ENCODE measurements at places on chromosomes 3 and 15.

DNA sequence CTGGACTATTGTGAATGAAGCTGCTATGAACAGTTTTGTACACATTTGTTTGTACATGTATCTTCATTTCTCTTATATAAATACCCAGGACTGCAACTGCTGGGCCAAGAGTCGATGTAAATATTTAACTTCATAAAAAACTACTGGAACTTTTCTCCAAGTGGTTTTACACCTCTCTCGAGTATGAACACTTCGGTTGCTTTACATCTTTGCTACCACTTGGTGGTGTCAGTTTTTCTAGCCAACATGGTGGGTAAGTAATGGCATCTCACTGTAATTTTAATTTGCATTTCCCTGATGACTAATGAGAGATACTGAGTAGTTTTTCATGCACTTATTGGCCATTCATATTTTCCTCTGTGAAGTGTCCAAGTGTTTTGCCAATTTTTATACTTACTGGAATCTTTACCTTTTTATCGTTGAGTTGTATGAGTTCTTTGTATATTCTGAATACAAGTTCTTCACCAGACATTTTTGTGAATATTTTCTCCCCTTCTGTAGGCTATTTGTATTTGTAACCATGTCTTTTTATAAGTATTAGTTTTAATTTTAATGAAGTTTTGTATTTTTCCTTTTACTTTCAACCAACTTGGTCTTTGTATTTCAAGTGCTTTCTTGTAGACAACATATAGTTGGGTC lies 44.4 kb downstream of the PCOLCE2 start:
- no peak for DNase-seq

DNA sequence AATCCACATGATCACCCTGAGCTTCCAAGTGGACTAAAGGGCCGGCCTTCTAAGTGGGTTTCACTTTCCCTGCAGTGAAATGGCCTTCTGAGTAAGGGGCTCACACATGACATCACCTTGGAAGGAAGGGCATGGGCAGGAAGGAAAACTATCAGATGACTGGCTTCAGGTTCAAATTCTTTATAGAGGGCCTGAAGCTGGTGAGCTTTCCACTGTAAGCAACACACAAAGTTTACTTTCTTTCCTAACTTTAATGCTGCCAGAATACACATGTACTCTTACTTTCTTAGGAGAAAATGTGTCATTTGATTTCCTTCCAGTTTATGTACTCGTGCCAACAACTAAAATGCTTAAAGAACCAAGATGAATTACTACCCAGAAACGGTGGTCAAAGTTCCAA lies 475.6 kb downstream of the FOXP1 start:
- no peak for DNase-seq

- no peak for DNase-seq
Measured at GRCh38 chr15:86615816-86616215, 536.1 kb downstream of the AGBL1 start.

GRCh38 chr3:126895178-126896066 lies 87.5 kb upstream of the PLXNA1 start:
- no peak for DNase-seq

DNA sequence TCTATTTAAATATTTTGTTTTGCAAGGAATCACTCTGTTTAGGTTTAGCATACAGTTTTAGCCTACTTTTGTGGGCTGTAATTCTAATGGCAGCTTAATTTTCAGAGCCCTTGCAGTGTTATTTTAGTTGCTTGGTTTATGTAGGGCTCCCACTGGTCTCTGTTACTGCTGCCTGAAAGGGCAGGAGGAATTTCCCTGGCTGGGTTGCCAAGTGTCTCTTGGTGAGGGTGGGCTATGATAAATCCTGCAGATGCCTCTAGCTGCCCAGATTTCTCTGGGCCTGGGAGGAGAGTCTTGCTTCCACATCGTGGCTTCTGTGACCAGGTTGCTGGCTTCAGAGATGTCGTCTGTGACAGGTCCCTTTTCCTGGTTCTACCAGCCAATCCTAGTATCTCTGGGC lies 36.2 kb downstream of the ILDR1 start:
- no peak for DNase-seq

GRCh38 chr3:33665294-33665693 lies 52.8 kb downstream of the CLASP2 start:
- no peak for DNase-seq

GRCh38 chr3:188533172-188533571 lies 379.2 kb downstream of the LPP start:
- no peak for DNase-seq

GRCh38 chr15:48954538-48954937 lies 9.2 kb downstream of the SHC4 start:
- DNase-seq: no peak

DNA sequence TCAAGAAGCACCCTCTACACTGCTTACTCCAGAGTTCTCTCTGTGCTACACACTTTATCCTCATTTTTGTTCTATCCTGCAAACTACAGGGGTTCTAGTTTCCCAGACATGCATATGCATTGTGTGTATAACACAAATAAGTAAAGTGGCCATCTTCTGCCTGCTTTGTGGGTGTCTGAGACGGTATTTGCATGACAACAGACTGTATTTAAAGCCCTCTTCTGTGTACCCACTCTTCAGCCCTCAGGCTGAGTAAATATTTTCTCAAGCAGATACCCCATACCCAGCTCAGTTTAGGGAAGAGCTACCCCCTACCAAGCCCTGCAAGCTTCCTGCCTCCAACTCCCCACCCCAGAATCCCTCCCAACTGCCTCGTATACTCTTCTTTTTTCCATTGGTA lies 31.7 kb downstream of the SYNPR start:
- DNase-seq: no peak

DNA sequence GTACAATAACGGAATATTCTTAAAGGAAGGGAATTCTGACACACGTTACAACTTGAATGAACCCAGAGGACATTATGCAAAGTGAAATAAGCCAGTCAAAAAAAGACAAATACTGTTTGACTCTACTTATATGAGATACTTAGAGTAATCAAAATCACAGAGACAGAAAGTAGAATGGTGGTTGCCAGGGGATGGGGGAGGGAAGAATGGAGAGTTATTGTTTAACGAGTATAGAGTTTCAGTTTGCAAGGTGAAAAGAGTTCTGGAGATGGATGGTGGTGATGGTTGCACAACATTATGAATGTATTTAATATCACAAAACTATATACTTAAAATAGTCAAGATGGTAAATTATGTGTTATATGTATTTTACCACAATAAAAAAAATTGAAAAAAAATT lies 112.9 kb upstream of the ARHGEF3 start:
- DNase-seq: no peak

DNA sequence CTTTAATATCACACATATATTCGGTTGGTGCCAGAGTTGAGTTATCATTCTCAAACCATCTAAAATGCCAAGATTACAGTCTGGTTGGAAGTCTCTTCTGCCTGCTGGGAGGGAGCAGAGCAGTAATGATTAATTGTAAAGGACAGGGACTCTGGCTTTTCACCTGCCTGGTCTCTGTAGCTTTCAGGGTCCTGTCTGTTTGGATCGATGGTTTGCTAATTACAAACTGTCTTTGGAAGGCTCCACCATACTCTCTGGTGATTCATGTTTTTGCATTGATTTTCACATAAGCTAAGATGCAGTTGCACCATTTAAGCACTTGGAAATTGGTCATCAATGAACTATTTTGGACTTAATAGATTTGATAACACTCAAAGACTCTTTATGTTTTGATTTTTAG lies 350.4 kb upstream of the SATB1 start:
- no peak for DNase-seq

All from left forelimb (tissue), 1 donor.